Inflammatory macrophage (primary cell): ENCODE measurements at places on chromosomes 1 and 21.

- no peak for DNase-seq
These were observed 40.0 kb downstream of the CDCP2 start for GRCh38 chr1:54112705-54113368.

GRCh38 chr1:203764105-203765028, 616 bp upstream of the LAX1 start:
- no peak for DNase-seq

- no peak for DNase-seq
These were observed 82.3 kb downstream of the RGS7 start for GRCh38 chr1:241274693-241275092.

- DNase-seq = no peak
These were observed 4.8 kb downstream of the RUNX3 start for GRCh38 chr1:24925082-24925779.

DNA sequence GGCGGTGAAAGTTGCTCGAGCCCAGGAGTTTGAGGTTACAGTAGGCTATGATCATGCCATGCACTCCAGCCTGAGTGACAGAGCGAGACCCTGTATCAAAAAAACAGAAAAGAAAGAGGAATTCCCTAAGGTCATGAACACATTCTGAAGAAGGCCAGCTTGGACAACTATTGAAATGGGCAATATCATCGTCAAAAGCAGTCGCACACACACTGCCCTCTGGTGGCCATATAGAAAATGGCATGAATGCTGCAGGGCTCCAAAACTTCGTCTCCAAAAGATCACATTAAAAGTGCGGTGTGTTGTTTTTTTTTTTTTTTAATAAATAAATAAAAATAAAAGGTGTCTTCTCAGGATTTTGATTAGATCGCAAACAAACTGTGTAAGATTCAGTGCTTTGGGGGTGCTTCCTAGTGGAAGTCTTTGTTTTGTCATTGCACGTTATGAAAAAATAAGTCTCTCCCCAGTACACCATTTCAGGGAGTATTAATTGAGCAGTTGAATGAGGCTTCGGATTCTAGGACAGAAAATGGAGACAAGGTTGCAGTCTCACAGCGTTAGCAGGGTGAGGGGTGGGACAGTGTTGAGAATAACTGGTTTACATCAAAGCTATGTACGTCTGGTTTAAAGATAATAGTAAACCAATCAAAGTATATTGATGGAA, 87.5 kb upstream of the FMN2 start:
- DNase-seq = peak; percentile 39

DNA sequence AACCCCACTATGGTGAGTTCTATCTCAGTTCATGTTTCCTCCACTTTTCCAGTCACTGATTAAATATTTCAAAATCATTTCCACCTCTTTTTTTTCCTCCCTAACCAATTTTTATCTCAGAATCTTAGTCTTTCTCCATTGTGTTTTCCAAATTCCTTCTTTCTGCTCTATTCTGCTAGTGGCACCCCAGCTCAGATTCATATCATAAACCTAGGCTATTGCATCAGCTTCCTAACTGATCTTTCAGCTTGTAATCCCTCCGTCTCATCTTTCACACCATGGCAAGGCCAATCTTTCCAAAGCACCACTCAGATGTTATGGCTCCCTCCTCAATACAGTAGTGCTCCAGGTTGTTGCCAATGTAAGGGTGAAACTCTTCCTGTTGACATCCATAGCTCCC, 631.9 kb downstream of the PLPP3 start:
- DNase-seq = no peak

- no peak for DNase-seq
These were observed 49.3 kb downstream of the AZIN2 start for GRCh38 chr1:33130297-33130696.

DNA sequence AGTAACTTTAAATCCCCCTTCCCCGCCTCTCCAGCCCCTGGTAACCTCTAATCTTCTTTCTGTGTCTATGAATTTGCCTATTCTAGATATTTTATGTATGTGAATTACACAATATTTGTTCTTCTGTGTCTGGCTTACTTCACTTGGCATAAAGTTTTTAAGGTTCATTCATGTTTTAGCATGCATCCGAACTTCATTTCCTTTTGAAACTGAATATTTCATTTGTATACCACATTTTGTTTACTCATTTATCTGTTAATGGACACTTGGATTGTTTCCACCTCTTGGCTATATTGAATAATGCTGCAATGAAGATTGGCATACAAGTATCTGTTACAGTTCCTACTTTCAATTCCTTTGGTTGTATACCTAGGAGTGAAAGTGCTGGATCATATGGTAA, 205.3 kb downstream of the TM2D1 start:
- DNase-seq = no peak

DNA sequence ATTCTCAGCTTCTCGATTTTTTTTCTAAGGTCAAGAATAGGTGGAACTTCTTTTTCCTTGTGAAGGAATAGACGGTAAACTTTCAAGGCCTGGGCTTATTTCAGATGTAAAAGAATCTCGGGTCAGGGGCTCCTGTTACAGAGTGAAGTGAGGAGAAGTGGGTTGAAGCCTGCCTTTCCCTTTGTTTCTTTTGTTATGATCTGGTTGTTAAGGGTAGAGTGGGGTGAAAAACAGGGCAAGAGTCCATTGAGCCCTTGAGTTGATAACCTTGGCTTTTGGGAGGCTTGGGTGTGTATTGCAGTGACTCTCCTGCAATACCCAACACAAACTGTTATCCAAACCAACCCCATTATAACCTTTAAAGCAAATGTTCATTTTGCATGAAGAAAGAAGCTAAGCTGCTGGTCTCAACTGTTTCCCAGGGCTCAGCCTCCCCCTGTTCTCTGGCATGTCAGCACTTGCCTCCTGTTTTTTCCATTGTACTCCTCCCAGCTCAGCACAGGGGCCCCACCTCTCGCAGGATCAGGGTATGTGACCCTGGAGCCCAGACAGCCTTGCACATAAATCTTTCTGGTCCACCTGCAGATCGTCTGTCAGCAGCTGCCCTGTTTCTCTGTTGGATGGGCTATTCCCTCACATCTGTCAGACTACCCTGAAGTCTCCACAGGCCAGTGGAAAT, 102.4 kb downstream of the CACHD1 start:
- DNase-seq = no peak

GRCh38 chr21:33427051-33427450, 23.8 kb downstream of the IFNGR2 start:
- no peak for DNase-seq

GRCh38 chr1:226443033-226443432, 35.1 kb upstream of the PARP1 start:
- DNase-seq = no peak

GRCh38 chr1:30064547-30064946, 658.8 kb downstream of the MATN1 start:
- no peak for DNase-seq

DNA sequence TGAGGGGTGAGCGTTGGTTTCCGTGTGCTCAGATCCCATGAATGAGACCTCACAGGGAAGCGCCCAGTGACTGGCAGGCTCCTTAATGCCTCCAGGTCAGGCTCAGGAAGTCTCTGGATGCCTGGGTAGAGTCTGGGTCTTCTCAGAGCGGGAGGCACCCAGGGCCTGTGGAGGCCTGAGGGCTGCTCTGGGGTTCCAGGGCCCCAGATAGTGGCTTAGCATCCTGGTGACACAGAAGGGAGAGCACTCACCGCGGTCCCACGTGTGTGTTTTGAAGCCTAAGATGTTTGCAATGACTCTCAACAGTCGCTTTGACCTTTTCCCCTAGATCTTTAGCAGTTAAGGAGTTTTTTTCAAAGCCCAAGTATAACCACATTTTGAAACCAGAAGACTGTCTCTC, 25.0 kb downstream of the PRMT2 start:
- no peak for DNase-seq

DNA sequence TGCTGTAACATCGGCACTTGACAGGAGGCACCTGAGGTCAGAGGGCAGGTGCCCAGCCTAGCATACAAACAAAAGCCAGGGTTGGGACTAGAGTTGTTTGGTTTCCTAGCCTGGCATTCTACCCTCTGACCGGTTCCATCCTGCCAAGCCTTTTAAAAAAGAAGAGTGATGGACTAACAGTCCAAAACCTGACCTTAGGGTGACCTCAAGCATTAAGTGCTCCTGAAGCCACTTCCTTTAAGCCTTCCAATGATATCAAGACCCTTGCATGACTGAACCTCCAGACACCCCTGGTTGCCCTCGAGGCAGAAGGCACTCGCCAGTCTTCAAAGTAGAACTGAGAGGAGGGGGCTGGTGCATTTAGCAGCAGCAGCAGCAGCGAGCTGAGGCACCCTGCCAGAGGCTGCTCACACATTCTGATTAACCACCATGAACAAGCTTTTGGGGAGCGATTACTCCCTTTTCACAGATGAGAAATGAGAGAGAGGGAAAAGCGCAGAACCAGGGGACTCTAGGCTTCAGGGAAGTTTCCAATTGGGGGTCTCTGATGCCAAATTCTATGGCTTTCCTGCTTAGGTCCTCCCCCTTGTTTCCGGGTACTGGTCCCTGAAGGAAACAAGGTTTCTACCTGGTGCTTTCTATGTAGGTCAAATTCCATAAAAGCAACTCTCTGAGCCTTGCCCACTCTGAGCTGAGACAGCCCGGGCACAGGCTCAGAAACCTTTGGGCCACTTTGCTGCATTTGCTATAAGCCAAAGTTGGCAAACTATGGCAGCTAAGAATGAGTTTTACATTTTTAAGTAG, 9.2 kb downstream of the SLC2A1 start:
- DNase-seq = peak; percentile 20

GRCh38 chr1:21939650-21940374, 2.7 kb upstream of the HSPG2 start:
- peak; percentile 84 for DNase-seq

DNA sequence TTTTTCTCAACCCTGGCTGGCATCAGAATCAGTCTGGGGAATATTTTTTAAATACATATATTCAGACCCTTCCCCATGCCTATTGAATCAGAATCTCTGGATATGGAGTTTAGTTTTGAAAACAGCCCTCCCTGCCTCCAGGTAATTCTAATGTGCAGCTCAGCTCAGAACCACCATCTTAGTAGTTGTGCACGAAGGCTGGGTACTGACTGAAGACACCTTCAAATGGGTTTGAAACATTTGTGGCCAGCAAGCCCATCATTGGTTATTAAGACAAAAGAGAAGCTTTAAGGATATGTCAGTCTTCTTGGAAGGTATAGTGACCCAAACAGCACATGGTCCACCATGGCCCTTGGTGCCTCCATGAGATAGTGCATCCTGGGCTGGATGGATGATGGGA, 7.1 kb downstream of the LRRC8D start:
- no peak for DNase-seq

DNA sequence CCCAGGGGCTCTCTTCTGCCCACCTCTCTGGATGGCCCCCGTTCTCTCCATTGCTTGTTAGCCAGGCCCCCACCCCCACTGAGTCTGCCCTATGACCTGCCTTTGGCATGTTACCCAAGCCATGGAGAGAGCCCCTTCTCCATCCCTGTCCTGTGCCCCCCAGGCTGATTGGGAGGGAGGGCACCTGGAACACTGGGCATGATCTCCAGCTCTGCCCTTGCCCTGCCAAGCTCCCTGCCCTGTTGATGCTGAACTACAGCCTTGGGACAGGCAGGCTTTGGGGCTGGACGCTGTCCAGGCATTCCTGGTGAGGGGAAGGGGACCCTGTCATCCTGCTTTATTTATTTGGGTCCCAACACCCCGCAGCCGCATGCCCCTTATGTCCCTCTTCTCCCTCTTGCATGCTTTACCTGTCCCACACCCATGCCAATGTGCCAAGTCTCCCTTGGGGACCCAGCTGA, 10.7 kb downstream of the TRIM46 start:
- DNase-seq = no peak

- DNase-seq = no peak
These were observed 105.3 kb downstream of the DISP1 start for GRCh38 chr1:222920169-222920568.

DNA sequence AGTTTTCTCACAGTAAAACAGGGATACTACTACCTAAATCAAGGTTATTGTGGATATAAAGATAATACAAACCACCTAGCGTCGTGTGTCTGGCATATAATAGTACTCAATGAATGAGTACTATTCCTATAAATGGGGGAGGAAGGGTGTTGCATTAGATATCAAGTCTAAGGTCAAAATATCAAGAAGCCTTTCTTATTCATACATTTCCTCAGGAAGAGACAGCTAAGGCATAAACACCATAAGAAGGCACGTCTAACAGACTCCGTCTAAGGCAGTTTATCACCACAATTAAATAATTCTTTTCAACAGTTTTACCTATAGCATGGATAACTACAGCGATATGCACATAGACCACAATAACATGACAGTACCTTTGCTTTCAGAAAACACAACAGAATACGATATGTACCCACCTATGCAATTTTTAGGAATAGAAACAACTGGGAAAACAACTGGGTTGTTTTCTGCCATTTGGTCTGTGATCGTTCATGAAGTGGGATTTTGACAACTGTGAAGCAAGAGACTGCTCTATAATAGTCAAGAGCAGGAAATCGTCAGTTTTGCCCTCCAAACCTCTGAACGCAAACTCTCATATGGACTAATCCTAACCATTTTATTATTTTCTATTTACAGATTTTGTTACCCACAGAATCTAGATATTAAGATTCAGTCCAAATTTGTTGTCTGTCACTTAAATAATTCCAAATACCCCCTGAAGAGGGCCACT, 53.1 kb downstream of the HNRNPR start:
- DNase-seq = no peak

DNA sequence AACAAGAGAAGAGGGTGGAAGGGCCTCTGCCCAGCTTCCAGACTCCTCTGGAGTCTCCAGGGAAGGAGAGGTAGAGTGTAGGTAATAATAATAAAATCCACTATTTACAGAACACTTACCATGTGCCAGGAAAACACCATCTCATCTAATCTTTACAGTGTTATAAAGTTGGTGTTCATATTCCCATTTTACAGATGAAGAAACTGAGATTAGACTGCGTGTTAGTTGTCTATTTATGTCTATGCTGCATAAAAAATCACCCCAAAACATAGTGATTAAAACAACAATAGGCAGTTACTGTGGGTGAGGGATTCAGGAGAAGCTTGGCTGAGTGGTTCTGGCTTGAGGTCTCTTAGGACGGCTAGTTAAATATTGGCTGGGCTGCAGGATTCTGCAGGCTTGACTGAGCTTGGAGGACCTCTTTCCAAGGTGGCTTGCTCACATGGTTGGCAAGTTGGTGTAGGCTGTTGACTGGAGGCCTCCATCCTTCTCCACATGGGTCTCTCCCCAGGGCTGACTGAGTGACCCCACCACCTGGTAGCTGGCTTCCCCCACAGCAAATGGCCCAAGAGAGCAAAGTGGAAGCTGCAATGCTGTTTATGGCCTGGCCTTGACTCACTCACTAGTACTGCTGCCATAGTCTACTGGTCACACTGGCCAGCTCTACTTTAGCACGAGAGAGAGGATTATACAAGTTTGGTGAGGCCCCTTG, 6.5 kb upstream of the ALX3 start:
- no peak for DNase-seq

GRCh38 chr1:197903196-197903514, 725 bp downstream of the C1orf53 start:
- no peak for DNase-seq
